Left kidney (tissue), 8 donors: ENCODE measurements at places on chromosomes 1 and 21.

DNA sequence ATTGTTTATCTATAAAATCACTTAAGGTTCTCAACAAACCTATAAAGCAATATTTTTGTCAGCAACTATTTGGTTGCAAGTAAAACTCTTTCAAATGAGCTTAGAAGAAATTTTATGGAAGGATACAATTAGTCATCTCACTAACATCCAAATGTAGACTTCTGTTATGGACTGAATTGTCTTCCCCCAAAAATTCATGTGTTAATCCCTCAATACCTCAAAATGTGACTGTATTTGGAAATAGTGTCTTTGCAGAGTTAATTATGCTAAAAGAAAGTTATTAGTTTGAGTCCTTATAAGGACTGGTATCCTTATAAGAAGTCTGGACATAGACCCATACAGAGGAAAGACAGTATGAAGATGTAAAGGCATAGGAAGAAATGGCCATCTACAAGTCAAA is 357.8 kb upstream of the PRMT6 start:
- no peak for DNase-seq

- no peak for DNase-seq
Observed at GRCh38 chr1:110928191-110928590, 35.5 kb downstream of the LRIF1 start.

DNA sequence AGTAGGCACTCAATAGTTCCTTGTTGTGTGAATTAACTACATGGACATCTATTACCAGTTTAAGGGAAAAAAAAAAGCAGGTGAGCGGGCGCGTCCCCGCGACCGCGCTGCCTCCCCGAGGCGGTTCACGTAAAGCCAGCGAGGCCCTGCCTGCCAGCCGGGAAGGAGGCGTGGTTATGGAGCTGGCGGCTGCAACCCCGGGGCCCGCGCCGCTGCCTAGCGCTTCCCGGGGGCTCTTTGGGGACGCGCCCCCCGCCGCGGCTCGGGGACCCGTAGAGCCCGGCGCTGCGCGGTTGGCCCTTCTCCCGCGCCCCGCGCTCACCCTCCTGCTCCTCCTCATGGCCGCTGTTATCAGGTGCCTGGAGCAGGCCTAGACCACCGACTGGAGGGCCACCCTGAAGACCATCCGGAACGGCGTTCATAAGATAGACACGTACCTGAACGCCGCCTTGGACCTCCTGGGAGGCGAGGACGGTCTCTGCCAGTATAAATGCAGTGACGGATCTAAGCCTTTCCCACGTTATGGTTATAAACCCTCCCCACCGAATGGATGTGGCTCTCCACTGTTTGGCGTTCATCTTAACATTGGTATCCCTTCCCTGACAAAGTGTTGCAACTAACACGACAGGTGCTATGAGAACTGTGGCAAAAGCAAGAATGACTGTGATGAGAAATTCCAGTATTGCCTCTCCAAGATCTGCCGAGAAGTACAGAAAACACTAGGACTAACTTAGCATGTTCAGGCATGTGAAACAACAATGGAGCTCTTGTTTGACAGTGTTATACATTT is 2.6 kb upstream of the CC2D1B start:
- peak; percentile 59 for DNase-seq

- DNase-seq: no peak
Observed at GRCh38 chr1:235902677-235903542, 36.2 kb upstream of the LYST start.

GRCh38 chr21:22319435-22319834 is 1321.2 kb downstream of the NCAM2 start:
- DNase-seq: no peak

DNA sequence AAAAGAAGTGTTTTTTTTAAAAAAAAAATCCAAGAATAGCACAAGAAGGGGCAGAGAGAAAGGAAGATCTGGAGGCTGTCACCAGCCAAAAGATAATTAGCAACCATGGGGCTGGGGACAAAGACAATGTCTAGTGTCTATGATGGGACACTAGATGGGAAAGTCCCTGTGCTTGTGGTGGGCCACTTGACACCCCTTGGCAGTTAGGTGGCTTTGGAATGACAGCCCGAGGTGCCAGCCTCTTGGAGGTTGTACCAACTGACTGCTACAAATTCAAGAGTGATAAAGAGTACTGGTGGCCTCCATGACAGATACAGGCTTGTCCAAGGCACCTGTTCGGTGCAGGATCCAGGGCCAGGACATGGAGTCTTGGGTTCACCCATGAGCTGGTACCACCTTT is 21.6 kb downstream of the ATP2B4 start:
- DNase-seq: no peak

GRCh38 chr1:33454646-33455282 is 17.7 kb upstream of the ZSCAN20 start:
- no peak for DNase-seq

- no peak for DNase-seq
Observed at GRCh38 chr1:235515844-235516512, 11.7 kb upstream of the B3GALNT2 start.

GRCh38 chr1:179825798-179826460 is 51.7 kb downstream of the TOR1AIP2 start:
- DNase-seq: no peak

DNA sequence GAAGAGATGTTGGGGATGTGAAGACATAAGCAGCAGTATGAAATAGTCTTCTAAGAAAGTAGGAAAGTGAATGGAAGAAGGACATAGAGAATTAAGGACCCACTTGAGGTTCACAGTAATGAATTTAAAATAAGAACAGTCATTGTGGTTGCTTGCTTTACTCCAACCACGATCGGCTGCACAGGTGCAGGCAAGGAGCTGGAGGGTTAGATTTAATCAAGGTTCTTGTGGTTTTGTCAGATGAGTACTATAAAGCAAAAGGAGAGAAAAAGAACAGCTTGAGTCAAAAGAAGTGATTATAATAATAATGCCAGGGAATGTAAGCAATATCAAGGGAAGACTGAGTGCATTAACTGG is 46.1 kb upstream of the RBM34 start:
- no peak for DNase-seq

DNA sequence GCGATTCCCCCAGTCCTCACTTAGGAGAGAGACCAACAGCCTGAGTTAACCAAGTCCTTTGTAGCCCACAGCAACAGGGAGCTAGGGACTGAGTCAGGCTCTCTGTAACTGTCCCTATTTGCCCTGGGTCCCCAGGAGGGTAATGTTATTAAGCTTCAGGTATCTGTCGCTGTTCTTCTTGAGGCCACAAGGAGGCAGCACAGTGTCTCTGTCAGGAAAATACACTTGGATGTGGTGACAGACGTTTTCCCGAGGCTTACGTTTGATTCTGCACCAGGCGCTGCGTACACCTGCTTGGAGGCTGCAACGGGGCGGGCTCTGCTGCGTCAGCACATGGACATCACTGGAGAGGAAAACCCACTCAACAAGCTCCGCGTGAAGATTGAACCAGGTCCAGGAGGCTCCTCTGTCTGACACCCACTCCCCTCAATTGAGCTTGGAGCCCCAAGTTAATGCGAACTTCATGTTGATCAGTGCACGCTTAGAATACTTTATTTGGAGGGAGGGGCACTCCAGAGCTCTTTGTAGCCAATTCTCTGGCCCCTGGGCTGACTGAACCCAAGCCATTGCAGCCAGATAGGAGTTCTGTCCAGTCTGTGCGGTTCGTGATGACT is 10.7 kb upstream of the ELF3 start:
- DNase-seq: no peak

DNA sequence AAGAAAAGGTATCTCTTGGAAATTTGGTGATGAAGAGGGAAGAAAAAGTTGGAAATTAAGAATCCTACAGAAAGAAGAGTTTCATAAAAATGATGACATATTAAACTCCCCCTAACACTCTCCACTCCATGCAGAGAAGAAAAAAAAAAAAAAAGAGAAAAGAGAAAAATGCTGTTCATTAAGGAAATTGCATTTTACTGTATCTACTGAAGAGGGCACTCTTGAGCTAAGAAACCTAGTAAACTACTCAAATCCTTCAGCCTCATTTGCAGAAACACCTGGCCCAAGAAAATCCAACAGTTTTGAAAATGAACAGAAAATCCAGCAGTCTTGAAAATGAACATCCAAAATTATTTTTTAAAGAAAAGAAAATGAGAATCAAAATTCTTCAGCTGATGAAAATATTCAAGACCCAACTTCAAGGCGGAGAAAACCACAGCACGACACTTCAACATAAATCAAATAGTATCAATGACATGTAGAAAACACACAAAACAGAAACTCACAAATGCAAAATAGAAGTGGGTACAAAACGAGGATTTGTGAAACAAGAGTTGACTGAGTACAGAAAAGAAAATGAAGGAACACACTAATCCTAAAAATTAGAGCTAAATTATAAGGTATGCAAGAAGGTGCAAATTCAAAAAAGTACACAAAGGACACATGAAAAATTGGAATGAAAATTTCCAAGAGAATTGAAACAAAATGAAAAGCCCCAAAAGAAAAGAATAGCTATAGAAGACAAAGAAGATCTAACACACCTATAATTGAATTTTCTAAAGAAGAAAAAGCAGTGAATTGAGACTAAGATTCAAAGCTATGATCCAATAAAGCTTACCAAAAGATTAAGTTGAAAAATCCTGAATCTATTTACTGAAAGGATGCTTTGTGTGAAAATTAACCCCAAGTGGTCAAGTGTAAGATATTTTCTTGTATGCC is 73.2 kb upstream of the DNAJC6 start:
- DNase-seq: peak; percentile 35

DNA sequence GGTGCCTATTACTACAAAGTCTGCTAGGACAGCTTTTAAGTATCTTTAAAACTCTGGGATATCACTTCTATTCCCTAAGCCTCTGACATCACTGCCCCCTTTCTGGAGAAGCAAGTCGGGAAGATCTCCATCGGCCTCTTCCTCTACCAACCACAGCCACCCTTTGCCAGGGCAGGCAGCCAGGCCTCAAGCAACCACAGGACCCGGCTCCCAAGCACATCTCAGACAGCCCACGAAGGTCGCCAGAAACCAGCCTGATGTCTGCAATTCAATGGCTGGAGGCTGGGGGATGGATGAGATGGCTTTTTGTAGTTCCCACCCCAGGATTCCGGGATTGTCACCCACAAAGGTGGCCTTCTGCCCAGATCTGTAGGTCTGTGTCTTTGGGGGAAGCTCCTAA is 70.7 kb downstream of the LGR6 start:
- DNase-seq: no peak

GRCh38 chr1:153357076-153357852 is 390 bp upstream of the S100A9 start:
- no peak for DNase-seq

DNA sequence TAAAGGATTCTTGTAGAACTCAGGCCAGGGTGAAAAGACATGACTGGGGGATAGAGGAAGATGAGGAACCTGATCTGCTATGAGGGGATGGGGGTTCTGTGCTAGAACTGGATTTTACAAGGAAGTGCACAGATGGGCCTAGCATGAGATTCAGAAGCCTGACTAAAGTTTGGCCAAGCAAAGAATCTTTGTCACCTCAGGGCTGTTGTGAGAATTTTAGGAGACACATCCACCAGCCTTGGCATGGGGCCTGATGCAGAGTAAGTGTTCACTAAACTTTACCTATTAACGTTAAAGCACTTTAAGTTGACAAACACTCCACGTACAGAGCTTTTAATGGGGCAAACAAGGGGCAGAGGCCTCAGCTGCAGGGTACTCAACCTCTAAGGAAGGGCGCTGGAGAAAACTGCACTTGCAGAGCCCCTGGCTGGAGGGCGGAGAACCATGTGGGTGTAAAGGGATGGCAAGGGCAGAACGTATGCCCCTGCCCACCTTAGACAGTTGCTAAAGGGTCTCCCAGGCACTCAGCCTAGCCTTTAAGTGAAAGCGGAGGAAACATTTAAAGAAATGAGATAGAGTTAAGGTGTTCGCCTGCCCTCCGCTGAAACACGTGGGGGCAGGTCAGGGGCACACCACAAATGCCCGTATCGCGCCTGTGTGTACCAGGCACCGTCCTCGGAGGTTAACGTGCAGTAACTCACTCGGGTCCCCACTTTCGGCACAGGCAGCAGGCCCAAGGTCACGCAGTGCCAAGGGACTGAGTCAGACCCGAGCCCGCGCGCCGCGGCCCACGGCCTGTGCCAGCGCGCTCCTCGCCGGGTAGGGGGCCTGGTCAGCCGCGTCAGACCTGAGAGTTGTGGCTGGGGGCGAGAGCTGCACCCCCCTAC is 990 bp upstream of the MRPS6 start:
- no peak for DNase-seq

DNA sequence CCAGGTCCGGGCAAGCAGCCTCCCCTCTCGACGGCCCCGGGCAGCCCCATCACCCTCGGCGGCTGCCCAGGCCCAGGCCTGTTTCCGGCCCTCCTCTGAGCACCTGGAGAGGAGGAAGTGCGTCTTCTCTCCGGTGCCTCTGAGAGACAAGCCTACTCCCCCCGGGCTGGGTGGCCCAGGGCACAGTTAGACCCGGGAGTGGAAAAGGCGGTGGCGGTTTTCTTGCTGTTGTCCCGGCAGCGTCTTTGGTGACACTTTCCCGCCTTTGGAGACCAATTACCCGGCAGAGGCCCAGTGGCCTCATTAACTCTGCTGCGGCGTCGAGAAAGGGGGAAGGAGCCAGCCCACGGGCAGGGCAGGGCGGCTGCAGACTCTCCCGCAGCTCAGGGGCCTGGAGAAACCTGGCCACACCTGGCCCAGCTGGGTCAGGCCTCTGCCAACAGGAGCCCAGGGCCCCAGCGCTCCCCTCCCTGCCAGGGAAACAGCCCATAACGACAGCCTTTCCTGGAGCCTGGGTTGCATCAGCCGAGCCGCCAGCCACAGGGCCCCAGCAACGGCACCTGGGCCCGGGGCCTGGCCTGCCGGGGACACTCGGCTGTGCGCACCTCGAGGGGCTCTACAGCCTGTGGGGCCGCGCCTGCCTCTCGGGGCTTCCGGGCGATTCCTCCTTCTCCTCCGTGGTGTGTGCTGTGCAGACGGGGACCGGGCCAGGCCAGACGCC is 28.4 kb upstream of the C1orf159 start:
- no peak for DNase-seq

DNA sequence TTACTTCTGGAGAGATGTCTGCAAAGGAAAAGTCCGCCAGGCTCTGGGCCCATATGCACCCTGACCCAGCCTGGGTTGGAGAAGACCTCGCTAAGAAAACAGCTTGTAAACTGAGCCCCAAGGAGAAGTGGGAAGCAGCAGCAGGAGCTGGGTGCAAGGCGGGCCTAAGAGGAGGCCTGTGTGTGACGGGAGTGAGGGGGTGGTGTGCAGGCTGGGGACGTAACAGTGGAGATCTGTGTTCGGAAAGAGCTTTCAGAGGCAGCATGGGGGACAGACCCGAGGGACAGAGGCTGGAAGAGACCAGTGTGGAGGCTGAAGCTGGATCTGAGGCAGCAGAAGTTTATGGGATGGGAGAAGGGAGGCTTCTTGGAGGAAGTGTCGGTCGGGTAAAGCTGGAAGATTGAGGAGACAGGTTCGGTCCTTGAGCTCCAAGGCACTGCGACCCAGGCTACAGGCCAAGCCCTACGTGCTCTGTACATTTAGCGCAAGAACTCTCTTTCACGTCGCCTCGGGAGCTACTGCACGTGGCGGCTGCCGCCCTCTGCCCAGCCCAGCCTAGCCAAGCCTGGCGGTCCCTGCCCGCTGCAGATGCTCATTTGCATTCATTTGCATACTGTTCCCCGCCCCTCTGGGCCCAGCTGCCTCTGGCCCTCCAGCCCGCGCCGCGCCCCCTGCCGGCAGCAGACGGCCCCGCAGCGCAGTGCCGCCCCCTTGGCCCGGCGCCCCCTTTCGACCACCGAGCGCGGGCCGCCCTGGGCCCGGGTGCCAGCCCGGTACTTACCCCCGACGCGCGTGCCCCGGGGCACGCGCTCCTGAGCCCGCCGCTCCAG is 6.3 kb downstream of the HPCA start:
- DNase-seq: no peak

- DNase-seq: no peak
Observed at GRCh38 chr1:205188098-205188497, 23.4 kb downstream of the DSTYK start.

- DNase-seq: no peak
Observed at GRCh38 chr1:236099355-236099974, 34.6 kb upstream of the NID1 start.
